ENCODE measurements at places on chromosomes 11 and 22. TPM values are rescaled to one million over a fixed set of nuclear protein-coding genes. Genes with fewer than 3 reads are reported as not detected.

ZP1 gene
- total RNA-seq: 0.14 TPM

MN1 gene
- total RNA-seq: 7.2 TPM

F2 gene
- not detected for total RNA-seq

FOLR3 gene
- total RNA-seq: not detected

C11orf42 gene
- not detected for total RNA-seq

LRRC4C gene
- under 0.01 TPM for total RNA-seq

ARHGAP8 gene
- total RNA-seq: under 0.01 TPM

PLAAT4 gene
- total RNA-seq: 15.5 TPM

GRM5 gene
- under 0.01 TPM for total RNA-seq

GPHA2 gene
- not detected for total RNA-seq

SCN3B gene
- total RNA-seq: 0.22 TPM

PDE3B gene
- 0.14 TPM for total RNA-seq

LMNTD2 gene
- total RNA-seq: 0.29 TPM

APLNR gene
- not detected for total RNA-seq

SLC22A8 gene
- not detected for total RNA-seq

LYVE1 gene
- not detected for total RNA-seq

MYOD1 gene
- not detected for total RNA-seq

HTR3B gene
- not detected for total RNA-seq

TRIM51G gene
- total RNA-seq: not detected

MUC15 gene
- not detected for total RNA-seq

C22orf42 gene
- not detected for total RNA-seq

OR9I1 gene
- not detected for total RNA-seq

SCGB2A2 gene
- total RNA-seq: not detected

OR52N4 gene
- not detected for total RNA-seq

RPUSD4 gene
- 23.4 TPM for total RNA-seq

OR5P2 gene
- not detected for total RNA-seq

CLTCL1 gene
- total RNA-seq: 12.7 TPM

DAGLA gene
- 4.2 TPM for total RNA-seq

FAM111B gene
- total RNA-seq: 11.5 TPM

APOA5 gene
- total RNA-seq: not detected

PSMD13 gene
- 195 TPM for total RNA-seq

TBX10 gene
- total RNA-seq: not detected

MUC2 gene
- not detected for total RNA-seq

GAS2 gene
- 0.66 TPM for total RNA-seq

HOATZ gene
- not detected for total RNA-seq

SLC29A2 gene
- 0.29 TPM for total RNA-seq

GPR152 gene
- total RNA-seq: not detected

UBASH3B gene
- 17.5 TPM for total RNA-seq

TIMP3 gene
- 1,679 TPM for total RNA-seq

SPON1 gene
- 0.66 TPM for total RNA-seq

ROM1 gene
- 4.6 TPM for total RNA-seq
